T-cell (primary cell): ENCODE measurements at places on chromosomes 1 and 21. TPM values are rescaled to one million over a fixed set of nuclear protein-coding genes. Genes with fewer than 3 reads are reported as not detected.

DNA sequence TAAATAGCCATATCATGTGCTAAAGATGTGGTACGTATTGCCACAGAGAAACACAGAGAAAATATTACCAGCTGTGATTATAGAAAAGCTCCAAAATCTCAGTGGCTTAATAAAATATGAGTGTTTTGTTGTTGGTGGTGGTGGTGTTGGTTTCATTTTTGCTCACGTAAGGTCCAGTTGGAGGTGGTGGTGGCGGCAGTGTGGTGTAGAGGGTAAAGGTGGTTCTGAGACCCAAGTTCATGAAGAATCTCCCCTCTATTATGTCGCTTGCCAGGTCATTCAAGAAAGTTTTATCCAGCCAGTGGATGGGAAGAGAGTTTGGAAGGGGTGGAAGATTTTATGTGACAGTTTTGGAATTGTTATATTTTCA lies 217.6 kb upstream of the SAMSN1 start:
- no peaks in the 10 kb centered on the region for H3K36me3 ChIP-seq
- H3K27ac ChIP-seq: no peak overlapping the region
- no peak for DNase-seq
- no peaks in the 10 kb centered on the region for H3K4me1 ChIP-seq

DNA sequence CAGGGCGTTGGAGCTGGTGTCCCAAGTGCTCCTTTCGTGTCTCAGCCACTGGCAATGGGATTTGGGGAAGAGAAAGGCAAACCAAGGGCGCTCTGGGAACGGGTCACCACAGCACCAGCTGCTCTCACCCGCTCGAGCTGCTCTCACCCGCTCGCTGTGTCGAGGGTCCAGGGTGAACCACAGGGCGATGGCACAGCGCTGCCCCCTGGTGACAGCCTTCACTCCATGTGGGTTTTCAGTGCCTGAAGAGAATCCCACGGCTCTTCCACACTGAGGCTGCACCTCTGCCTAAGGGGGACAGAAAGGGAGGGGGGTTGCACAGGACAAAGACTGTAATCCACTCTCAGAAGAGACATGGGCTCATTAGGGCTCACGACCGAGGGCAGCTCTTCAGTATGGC lies 7.1 kb upstream of the CLDN19 start:
- H3K27ac ChIP-seq: no peak overlapping the region
- no peaks in the 10 kb centered on the region for H3K4me1 ChIP-seq
- no peak for DNase-seq
- H3K36me3 ChIP-seq: peaks cover 53% of the 10 kb centered on the region

Gene DPT
- not detected for total RNA-seq

DNA sequence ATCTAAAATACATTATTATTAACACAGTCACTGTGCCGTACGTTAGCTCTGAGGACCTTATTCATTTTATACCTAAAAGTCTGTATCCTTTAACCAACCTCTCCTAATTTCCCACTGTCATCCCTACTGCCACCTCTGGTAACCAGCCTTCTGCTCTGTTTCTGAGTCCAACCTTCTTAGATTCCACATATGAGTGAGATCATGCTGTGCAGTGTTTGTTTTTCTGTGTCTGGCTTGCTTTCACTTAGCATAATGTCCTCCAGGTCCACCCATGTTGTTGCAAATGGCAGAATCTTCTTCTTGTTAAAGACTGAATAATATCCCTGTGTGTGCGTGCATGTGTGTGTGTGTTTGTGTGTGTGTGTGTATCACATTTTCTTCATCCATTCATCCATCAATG lies 64.2 kb downstream of the ETS2 start:
- no peak overlapping the region for H3K4me3 ChIP-seq
- no peak for DNase-seq
- no peaks in the 10 kb centered on the region for H3K36me3 ChIP-seq
- H3K27ac ChIP-seq: no peak overlapping the region
- no peaks in the 10 kb centered on the region for H3K27me3 ChIP-seq

DNA sequence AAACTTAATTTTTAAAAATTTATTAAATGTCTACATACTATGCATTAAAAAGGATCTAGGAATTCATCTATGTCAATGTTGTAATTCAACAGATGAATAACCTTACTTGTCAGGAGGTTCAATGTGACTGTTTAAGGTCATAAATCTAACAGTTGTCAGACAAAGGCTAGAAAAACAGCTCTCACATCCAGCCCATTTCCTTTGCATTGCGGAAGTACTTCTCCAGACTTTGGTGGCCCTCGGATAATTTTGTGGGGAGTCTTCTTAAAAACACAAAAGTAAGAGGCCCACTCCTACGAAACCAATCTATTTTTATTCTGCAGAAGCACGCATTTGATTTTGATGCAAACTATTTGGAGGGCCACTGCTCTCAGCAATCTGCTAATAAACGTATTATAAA lies 122.6 kb upstream of the CHRM3 start:
- H3K4me3 ChIP-seq: no peak overlapping the region
- no peaks in the 10 kb centered on the region for H3K27me3 ChIP-seq
- no peaks in the 10 kb centered on the region for H3K4me1 ChIP-seq
- no peaks in the 10 kb centered on the region for H3K36me3 ChIP-seq
- DNase-seq: no peak
- no peak overlapping the region for H3K27ac ChIP-seq

Gene CLDN17
- not detected for total RNA-seq

- no peak overlapping the region for H3K27ac ChIP-seq
- peaks cover 22% of the 10 kb centered on the region for H3K27me3 ChIP-seq
- no peaks in the 10 kb centered on the region for H3K4me1 ChIP-seq
These were observed 1.7 kb downstream of the FMN2 start for GRCh38 chr1:240093120-240093961.

GRCh38 chr1:59322814-59323213 lies 25.9 kb downstream of the FGGY start:
- H3K27me3 ChIP-seq: no peaks in the 10 kb centered on the region
- no peak overlapping the region for H3K27ac ChIP-seq
- H3K4me3 ChIP-seq: no peak overlapping the region
- no peak for DNase-seq
- H3K36me3 ChIP-seq: no peaks in the 10 kb centered on the region

DNA sequence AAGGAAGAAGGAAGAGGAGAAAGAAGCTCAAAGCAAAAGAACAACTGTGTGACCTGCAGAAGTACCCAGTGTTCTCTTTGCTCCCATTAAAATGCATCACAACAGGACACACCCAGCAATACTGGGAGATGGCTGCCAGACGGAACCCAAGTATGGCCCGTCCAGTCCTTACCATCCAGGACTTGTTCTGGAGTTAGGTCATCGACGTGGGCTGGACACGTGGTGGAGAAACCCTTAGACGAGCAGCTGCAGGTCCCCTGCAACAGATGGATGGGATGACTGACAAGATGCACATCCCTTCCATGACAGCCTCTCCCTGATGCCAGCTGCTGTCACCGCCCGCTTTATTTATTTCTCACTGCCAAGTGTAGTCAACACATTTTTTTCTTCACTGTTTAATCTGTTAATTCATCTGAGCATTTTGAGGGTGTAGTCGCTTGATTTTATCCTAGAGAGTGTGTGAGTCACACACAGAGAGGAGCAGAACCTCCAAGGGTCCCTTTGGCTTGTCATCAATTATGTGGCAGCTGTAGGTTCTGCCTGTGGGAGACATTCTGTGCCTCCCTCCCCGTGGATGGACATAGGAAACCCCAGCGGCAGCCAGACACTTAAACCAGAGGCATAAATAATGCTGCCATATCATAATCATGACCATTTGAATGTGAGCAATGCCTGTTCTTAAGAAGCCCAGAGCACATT lies 80.9 kb downstream of the ABCA4 start:
- no peak overlapping the region for H3K27ac ChIP-seq
- no peaks in the 10 kb centered on the region for H3K36me3 ChIP-seq
- no peak overlapping the region for H3K4me3 ChIP-seq
- no peak for DNase-seq

DNA sequence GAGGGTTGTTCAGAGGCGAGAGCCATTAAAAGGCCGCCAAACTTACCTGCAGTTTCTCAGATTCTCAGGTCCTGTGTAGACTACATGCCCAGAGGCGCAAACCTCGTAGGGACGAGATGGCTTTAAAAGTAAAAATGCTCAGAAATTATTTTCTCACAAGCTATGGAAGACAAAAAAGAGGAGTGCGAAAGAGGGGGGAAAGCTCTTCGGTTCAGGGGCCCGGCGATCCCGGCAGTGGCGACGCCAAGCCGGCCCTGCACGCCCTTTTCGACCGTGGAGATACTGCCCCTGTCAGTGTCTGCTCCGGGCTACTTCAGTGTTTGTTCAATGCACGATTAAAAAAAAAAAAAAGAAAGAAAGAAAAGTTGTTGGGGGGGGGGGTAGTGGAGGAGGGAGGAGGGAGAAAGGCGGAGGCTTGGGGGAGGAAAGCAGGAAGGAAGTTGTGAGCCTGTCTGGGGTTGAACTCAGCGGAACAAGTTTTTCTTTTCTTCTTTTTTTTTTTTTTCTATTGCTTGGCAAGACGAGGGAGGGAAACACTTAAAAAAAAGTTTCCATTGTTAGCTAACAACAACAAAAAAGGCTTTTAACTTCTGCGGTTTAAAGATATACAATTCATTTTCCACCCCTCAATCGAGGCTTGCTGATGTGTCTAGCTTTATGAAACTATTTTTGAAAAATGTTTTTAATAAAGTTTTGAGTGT lies at the start of gene ITPKB:
ITPKB (minus strand) TSS at position 288 of the 701 bp plus-strand sequence. CDS start 1,824 bp downstream, outside the sequence.
- H3K27me3 ChIP-seq: no peaks in the 10 kb centered on the region
- H3K36me3 ChIP-seq: peaks cover 8% of the 10 kb centered on the region
- H3K4me3 ChIP-seq: peak within 1 kb of the TSS; percentile 98
- peaks cover 37% of the 10 kb centered on the region for H3K4me1 ChIP-seq

DNA sequence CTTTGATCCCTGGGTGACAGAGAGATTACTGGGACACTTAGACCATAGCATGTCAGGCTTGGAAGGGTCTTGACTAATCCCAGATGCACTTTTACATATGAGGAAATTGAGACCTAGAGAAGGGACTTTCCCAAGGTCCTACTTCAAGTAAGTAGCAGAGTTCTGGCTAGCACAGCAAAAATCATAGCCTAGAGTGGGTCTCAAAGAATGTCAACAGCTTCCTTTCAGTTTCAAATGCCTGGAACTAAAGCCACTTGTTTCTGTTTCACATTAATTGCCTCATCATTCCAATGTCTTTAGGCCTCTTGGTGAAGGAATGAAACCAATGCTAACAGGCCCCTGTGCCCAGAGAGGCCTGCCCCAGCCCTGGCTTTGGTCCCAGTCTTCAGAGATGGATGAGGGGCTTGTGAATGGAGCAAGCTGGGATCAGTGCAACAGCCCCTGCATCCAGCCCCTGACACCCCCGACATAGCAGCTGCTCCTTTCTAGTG lies 26.6 kb downstream of the ATF3 start:
- H3K27me3 ChIP-seq: no peaks in the 10 kb centered on the region
- no peaks in the 10 kb centered on the region for H3K36me3 ChIP-seq
- H3K4me3 ChIP-seq: no peak overlapping the region
- peaks cover 11% of the 10 kb centered on the region for H3K4me1 ChIP-seq
- no peak overlapping the region for H3K27ac ChIP-seq
- no peak for DNase-seq

Gene FAM72B
- total RNA-seq: 1.2 TPM

Gene CHI3L1
- total RNA-seq: not detected

Gene IQGAP3
- total RNA-seq: 0.19 TPM

DNA sequence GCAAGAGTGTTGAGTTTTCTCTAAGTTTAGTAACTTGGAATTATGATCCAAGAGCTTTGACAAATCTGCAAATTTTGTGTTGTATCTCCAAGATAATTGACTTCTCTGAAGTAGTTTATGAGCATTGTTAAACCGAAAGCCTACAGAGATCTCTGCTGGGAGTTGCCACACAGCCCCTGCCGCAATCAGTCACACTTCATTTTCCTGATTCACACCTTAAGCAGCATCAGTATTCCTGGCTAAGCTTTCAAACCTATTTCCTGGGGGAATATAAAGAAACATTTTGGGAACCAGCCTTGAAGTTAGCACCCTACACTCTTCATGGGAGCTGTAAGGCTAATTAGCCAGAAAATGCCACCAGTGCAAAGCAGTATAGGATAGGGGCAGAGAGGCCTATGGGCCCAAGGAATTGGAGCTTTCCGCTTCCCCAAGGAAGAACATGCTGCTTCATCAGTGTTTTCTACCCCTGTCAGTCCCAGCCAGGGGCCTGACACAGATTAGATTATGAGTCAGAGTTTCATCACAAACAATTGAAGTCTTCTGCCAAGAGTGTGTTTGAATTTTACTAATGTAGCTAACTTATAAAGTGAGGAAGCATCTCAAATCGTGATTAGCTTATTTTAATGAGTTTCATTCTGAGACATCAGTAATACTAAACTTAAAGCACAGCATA lies 23.2 kb upstream of the CACYBP start:
- no peaks in the 10 kb centered on the region for H3K27me3 ChIP-seq
- no peak overlapping the region for H3K27ac ChIP-seq
- peaks cover 5% of the 10 kb centered on the region for H3K4me1 ChIP-seq
- no peak for DNase-seq
- H3K36me3 ChIP-seq: peaks cover 2% of the 10 kb centered on the region
- no peak overlapping the region for H3K4me3 ChIP-seq

DNA sequence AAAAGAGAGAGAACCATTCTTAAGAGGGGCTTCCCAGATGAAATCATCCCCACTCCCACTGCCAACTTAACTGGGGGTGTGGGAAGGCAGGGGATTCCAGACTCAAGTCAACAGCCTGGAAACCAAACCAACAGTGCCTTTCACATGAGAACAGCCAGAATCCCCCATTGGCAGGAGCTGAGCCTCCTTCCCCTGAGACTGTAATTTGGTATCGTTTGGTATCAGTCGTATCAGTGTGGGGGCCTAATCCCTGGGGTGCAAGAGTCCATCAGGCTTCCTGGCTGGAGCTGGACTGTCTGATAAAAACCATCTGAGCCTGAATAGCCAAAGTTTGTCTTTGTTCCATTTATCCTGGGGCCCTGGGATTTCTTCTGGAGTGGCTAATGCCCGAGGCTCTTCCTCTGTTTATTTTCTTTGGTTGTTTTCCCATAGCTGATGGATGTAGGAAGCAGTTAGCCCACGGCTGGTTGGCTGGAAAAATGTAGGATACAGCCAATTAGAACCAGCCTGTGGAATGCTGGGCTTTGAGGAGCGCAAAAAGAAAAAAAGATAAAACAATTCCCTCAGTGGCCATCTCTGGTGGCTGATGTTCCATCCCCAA lies 84.6 kb downstream of the LAMC2 start:
- no peak for DNase-seq
- no peak overlapping the region for H3K27ac ChIP-seq
- no peak overlapping the region for H3K4me3 ChIP-seq
- H3K4me1 ChIP-seq: no peaks in the 10 kb centered on the region
- no peaks in the 10 kb centered on the region for H3K27me3 ChIP-seq

DNA sequence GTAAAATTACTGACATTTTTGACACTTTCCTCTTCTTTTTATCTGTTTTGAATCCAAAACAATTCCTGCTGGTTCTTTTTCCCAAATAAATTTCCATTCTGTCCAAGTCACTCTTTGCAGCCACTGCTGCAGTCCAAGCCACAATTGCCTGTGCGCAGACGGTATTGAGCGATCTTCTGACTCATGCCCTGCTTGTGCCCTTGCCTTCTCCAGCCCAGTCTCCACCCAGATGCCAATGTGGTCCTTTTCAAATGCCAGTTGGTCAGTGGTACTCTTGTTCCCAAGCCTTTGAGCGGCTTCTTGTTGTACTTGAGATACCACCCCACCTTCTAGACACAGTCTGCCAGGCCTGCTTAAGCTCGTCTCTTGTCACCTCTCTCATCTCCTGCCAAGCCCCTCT lies 78.9 kb downstream of the CAMTA1 start:
- no peaks in the 10 kb centered on the region for H3K36me3 ChIP-seq
- no peak overlapping the region for H3K4me3 ChIP-seq
- DNase-seq: no peak
- no peak overlapping the region for H3K27ac ChIP-seq

Gene AVPR1B
- total RNA-seq: 0.12 TPM

- no peak for DNase-seq
- no peaks in the 10 kb centered on the region for H3K36me3 ChIP-seq
- H3K4me3 ChIP-seq: no peak overlapping the region
- H3K4me1 ChIP-seq: no peaks in the 10 kb centered on the region
- H3K27ac ChIP-seq: no peak overlapping the region
These were observed 8.5 kb downstream of the CLDN19 start for GRCh38 chr1:42731585-42731984.
